Cerebellar nuclear complex (tissue), 1 donor: ENCODE measurements at places on chromosomes 1 and 21.

GRCh38 chr1:228081578-228082213 is 812 bp upstream of the ARF1 start:
- no peak for DNase-seq

DNA sequence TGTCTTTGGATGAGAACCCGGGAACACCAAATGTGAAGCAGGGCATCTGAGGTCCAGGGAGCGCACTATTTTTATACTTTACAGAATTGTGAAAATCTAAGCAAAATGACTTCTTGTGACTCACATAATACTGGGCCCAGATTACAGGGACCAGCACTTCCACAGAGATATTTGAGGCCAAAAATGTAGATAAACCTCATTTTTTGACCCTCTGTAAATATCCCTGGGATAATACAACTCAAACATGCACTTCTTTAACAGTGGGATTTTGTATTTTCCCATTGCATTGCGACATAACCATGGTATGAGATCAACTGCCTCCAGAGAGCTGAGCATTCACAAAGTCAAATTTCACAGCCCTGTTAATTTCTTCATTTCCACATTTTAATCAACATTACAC is 289.4 kb upstream of the ADGRL4 start:
- no peak for DNase-seq

DNA sequence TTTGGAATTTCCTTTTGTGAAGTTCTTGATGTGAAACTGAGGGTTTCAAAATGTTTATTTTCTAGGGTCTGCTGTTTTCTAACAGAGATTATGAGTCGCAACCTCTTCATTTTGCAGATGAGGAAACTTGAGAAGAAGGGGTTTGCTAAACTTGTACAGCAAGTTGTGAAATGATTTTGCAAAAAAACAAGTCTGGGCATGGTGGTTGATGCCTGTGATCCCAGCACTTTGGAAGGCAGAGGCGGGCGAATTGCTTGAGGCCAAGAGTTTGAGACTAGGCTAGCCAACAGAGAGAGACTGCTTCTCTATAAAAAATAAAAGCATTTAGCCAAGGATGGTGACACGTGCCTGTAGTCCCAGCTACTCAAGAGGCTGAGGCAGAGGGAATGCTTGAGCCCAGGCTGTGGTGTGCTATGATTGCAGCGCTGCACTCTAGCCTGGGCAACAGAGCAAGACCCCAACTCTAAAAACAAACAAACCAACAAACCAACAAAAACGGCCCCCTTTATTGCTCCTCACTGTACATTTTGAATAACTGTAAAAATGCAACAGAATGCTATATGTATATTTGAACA is 9.9 kb downstream of the TRIM67 start:
- DNase-seq = no peak

- no peak for DNase-seq
These were observed 10.2 kb downstream of the CD52 start for GRCh38 chr1:26327956-26328362.

GRCh38 chr1:158311066-158311465 is 20.3 kb downstream of the CD1B start:
- DNase-seq = no peak

GRCh38 chr1:203320591-203321272 is 15.4 kb downstream of the BTG2 start:
- no peak for DNase-seq

DNA sequence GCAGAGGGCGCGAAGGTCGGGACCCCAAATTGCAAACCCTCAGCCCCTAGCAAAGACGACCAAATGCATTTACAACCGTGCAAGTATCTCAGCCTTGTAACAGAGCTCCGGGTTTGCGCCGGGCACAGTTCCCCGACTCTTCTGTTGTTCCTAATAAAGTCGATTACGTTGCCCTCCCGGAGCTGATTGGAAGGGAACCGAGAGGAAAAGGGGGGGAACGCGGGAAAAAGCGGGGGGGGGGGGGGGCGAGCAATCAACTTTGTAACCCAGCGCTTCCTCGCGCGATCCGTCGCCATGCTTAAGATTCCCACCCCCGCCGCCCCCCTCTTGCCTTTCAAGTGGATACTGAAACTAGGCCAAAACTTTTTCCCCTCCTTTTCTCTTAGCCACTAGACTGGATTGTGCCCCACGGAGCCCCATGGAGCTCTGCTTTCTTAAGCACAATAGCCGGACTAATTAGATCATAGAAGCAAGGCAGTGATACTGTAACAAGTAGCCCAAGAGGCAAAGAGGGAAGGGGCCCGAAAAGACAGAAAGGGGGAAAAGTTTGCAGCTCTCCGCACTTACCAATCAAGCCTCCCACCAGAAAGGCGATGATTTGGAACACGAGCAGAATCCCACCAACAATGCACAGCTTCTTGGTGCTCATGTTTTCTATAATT is 565 bp downstream of the WLS start:
- DNase-seq = no peak

GRCh38 chr1:83113652-83114051 is 885.3 kb downstream of the TTLL7 start:
- no peak for DNase-seq

GRCh38 chr21:7952648-7953047 is 2568.7 kb upstream of the TPTE start:
- no peak for DNase-seq

GRCh38 chr21:38664841-38665240 is 140.9 kb upstream of the ETS2 start:
- DNase-seq = no peak

DNA sequence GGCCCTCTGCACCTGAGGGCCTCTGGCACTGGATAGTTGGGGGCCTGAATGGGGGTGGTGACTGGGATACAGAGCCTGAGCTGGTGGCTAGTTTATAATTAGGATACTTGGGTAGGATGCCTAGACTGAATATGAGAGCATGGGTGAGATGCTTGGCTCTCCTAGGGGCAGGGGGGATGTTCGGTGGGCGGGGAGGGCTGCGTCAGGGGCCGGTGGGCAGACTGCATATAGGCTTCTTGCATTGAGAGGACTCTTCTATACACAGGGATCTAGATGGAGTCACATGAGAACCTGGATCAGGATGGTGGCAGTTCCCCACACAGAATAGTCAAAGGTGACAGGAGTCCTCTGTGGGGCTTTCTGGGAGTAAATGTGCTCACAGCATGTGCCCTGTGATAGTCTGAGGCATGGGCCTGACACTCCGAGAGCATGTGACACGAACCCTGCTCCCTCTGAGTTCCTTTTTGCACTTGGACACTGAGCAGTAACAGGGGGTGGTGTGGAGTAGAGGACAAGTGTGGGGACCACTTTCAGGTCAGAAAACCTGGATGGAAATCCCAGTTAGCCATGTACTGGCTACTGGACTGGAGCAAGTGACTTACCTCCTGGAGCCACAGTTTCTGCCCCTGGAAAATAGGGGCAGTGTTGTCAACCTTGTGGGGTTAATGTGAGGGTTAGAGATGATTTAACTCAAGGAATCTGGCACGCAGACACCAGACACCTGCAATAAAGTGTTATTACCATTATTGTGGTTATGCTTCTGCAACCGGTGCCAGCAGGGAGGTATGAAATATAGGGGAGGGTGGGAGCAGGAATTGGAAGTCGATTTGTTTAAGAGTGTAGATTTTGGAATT is 2.2 kb downstream of the MAP7D1 start:
- DNase-seq = no peak

DNA sequence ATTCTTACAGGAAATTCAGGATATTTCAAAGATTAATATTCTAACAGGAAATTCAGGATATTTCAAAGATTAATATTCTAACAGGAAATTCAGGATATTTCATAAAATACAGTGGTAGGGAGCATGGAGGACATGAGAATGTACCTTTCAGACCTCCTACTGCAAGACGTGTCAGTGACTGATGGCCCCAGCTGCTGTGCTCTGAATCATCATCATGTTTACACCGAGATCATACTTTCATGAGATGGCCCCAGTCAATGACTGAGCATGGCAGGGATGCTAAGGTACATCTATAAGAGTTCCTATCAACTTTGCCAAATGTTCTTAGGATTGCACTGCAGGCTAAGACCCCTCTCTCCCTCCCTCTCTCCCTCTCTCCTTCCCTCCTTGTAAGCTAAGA is 69.0 kb downstream of the HFM1 start:
- no peak for DNase-seq
